Adipose tissue (tissue), 3 donors: ENCODE measurements at places on chromosomes 2 and 18. TPM values are rescaled to one million over a fixed set of nuclear protein-coding genes. Genes with fewer than 3 reads are reported as not detected.

The B3GNT7 gene
- polyA plus RNA-seq, result 3.3 TPM

The CCDC68 gene
- polyA plus RNA-seq, result 1.8 TPM

The IL36A gene
- polyA plus RNA-seq, result 0.45 TPM

The POTEC gene
- polyA plus RNA-seq, result not detected

The GATA6 gene
- polyA plus RNA-seq, result 21.4 TPM

The GAL3ST2 gene
- polyA plus RNA-seq, result not detected

The TRIM43 gene
- not detected for polyA plus RNA-seq

The ADD2 gene
- 0.97 TPM for polyA plus RNA-seq

The SLC5A7 gene
- polyA plus RNA-seq, result 0.01 TPM

The TDRD15 gene
- polyA plus RNA-seq, result not detected

The PLGLB2 gene
- 0.04 TPM for polyA plus RNA-seq

The ITGB6 gene
- 0.48 TPM for polyA plus RNA-seq

The PGAP1 gene
- 6.3 TPM for polyA plus RNA-seq

The PAIP2B gene
- polyA plus RNA-seq, result 30.7 TPM

The TMEM127 gene
- 27.7 TPM for polyA plus RNA-seq

The POTEE gene
- polyA plus RNA-seq, result not detected

The EMILIN1 gene
- polyA plus RNA-seq, result 9.5 TPM

The CNDP1 gene
- 0.12 TPM for polyA plus RNA-seq

The SERPINB11 gene
- not detected for polyA plus RNA-seq

The LRPPRC gene
- polyA plus RNA-seq, result 20.2 TPM
